Astrocyte of the spinal cord (primary cell): ENCODE measurements at places on chromosomes 2 and 18.

DNA sequence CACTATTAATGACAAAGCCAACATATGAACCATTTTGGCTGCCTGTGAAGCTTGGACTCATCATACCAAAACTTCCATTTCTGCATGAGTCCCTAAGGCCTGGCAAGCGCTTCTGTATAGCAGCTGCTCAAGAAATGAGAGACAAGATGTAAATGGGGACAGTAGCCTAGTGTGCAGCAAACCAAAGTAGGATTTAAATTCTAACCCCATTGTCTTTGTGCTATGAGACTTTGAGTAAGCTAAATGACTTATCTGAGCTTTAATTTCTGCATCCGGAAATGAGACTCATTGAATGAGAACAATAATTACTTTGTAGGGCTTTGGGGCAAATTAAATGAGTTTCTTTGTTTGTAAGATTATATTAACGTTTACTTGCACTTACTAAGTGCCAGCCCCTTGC is 536.4 kb upstream of the CDH7 start:
- DNase-seq, result no peak

- DNase-seq, result no peak
Measured at GRCh38 chr2:109144271-109144670, 15.3 kb downstream of the SH3RF3 start.

- DNase-seq, result no peak
Measured at GRCh38 chr18:75898651-75899050, 471.1 kb upstream of the SMIM21 start.

DNA sequence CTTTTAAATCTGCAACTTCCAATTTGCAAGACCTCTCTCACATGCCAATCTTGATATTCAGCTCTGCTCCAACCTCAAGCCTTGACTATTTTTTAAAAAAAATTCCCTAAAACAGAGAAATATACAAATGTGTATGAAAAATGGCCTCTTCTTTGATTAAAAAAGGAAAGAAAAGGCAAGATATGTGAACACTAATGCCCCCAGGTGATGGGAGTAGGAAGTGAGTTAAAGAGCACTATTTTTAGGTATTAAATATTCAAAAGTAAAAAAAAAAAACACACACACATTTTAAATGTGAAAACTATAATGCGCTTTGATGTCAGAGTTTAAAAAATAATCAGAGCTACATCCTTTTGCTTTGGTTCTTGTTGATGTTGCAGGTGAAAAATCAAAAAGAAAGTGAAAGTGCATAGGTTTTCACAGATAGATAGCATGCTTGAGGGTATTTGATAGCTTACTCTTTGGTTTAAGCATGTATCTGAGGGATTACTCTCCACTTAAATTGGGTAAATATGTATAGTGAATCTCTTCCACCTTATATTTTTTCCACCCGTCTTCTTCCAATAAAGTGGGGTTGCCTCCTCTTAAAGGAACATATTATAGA is 406.0 kb upstream of the POU3F3 start:
- DNase-seq, result no peak

DNA sequence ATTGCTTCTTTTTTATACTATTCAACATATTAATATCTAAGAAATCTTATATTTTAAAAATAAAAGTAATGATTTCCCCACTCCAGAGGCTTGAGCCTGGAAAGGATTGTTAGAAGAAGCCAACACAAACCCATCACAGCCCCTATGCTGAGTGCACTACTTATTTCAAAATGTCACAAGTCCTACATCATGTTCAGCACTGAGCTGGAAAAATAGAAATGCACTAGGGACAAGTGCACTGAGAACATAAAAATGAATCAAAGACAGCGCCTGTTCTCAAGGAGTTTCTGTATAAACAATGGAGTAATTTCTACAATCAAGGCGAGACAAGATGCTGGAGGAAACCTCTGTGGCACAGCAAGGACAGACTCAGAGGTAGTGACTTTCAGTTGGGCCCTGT is 155.0 kb downstream of the TXNL1 start:
- no peak for DNase-seq

DNA sequence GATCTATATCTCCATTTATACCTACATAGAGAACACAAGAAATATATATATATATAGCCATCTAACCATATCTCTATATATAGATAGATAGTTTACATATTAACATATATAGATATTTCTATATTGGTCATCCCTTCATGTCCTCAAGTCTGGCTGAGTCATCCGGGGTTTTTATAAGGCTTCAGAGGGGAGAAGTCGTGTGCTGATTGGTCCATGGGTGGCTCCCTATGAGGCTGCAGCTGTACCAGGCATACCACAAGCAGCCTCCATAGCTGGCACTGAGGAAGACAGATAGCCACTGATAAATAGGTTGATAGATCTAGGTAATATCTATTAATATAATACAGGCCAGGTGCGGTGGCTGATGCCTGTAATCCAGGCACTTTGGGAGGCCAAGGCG is 618.3 kb upstream of the SETBP1 start:
- no peak for DNase-seq

DNA sequence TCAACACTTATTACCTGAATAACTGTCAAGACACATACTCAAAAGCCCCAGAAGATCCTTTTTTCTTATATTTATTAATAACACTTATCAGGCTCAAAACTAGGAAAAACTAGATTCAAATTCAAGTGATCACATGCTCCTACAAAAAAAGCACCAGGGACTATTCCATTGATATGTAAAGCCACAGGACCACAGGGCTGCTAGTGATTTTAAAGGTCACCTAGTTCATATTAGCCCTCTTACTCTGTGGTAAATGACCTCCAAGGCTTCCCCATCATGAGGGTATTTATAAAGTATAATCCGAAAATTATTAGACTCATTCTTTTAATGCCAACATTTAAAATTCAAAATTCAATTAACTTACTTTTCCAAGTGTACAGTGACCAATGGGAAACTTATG is 52.5 kb downstream of the LRPPRC start:
- no peak for DNase-seq
